B cell (primary cell): ENCODE measurements at places on chromosomes 5 and 9. TPM values are rescaled to one million over a fixed set of nuclear protein-coding genes. Genes with fewer than 3 reads are reported as not detected.

FOXI1 gene
- total RNA-seq: not detected in 2 replicates

ANKRD34B gene
- not detected in 2 replicates for total RNA-seq

ACER2 gene
- 5.5 and 6.1 TPM in 2 replicates for total RNA-seq

C9orf153 gene
- 0.67 and 0.70 TPM in 2 replicates for total RNA-seq

CCDC180 gene
- 7.1 and 14.1 TPM in 2 replicates for total RNA-seq

IFNA6 gene
- not detected in 2 replicates for total RNA-seq

ACTBL2 gene
- total RNA-seq: not detected in 2 replicates

CDKN2A gene
- 9.5 and 11.7 TPM in 2 replicates for total RNA-seq

FAM153A gene
- total RNA-seq: 0.17 and 0.90 TPM in 2 replicates

PCDHGB3 gene
- 2.8 and 3.8 TPM in 2 replicates for total RNA-seq

SLC6A18 gene
- total RNA-seq: not detected in 2 replicates

PCDHA9 gene
- total RNA-seq: not detected in 2 replicates

HMCN2 gene
- 0.05 TPM in 1 of 2 replicates, not detected in the other for total RNA-seq

ANKRD31 gene
- 0.10 TPM in 2 replicates for total RNA-seq

CEL gene
- total RNA-seq: 0.57 and 0.61 TPM in 2 replicates

IL5 gene
- total RNA-seq: not detected in 2 replicates

CETN3 gene
- total RNA-seq: 17.0 and 18.0 TPM in 2 replicates

STXBP1 gene
- 0.62 and 0.78 TPM in 2 replicates for total RNA-seq

NSD1 gene
- total RNA-seq: 145 and 152 TPM in 2 replicates

SLC6A19 gene
- not detected in 2 replicates for total RNA-seq

FAM200C gene
- total RNA-seq: 1.3 TPM in 2 replicates

RGS7BP gene
- not detected in 2 replicates for total RNA-seq

FOXD4L4 gene
- 0.90 and 1.1 TPM in 2 replicates for total RNA-seq

GTF3C4 gene
- 17.0 and 18.8 TPM in 2 replicates for total RNA-seq

CDH6 gene
- total RNA-seq: not detected in 2 replicates

TMEM171 gene
- not detected in 2 replicates for total RNA-seq

AHRR gene
- 1.7 and 1.8 TPM in 2 replicates for total RNA-seq
